ENCODE measurements at places on chromosomes 3 and 15. TPM values are rescaled to one million over a fixed set of nuclear protein-coding genes. Genes with fewer than 3 reads are reported as not detected.

The NRG4 gene
- not detected for total RNA-seq

The SATB1 gene
- 21.5 TPM for total RNA-seq

The SETD2 gene
- total RNA-seq = 37.1 TPM

The ZIC1 gene
- total RNA-seq = not detected

The LAMB2 gene
- 640 TPM for total RNA-seq

The CPB1 gene
- not detected for total RNA-seq

The HYKK gene
- total RNA-seq = 4.9 TPM

The NRROS gene
- 3.0 TPM for total RNA-seq

The TASOR gene
- total RNA-seq = 91.7 TPM

The SPATA12 gene
- total RNA-seq = 0.11 TPM

The LMAN1L gene
- not detected for total RNA-seq

The RBP2 gene
- total RNA-seq = not detected

The PRRT3 gene
- 1.3 TPM for total RNA-seq

The GABRR3 gene
- not detected for total RNA-seq

The TNFSF10 gene
- total RNA-seq = 2.0 TPM

The CYP1A2 gene
- total RNA-seq = not detected

The IL17RE gene
- total RNA-seq = 2.0 TPM

The LSAMP gene
- 1.00 TPM for total RNA-seq

The IL5RA gene
- total RNA-seq = not detected

The KLHL6 gene
- total RNA-seq = under 0.01 TPM

The CFAP100 gene
- not detected for total RNA-seq

The GOLGA8G gene
- total RNA-seq = not detected

The MASP1 gene
- total RNA-seq = 56.8 TPM

The VPS33B gene
- total RNA-seq = 13.5 TPM

The NPHP3 gene
- 31.5 TPM for total RNA-seq

The REC114 gene
- total RNA-seq = not detected

The ACOX2 gene
- 10.2 TPM for total RNA-seq

The OPA1 gene
- 75.4 TPM for total RNA-seq

The BNC1 gene
- 11.3 TPM for total RNA-seq

The ACTC1 gene
- total RNA-seq = not detected

The BDH1 gene
- total RNA-seq = 3.9 TPM

The SLC24A5 gene
- not detected for total RNA-seq

The COLQ gene
- total RNA-seq = 0.75 TPM

The SH3GL3 gene
- 0.11 TPM for total RNA-seq

The ADAMTS9 gene
- 2.1 TPM for total RNA-seq

The CSTA gene
- 1.1 TPM for total RNA-seq

The ARHGAP31 gene
- 5.8 TPM for total RNA-seq

The SEMA6D gene
- total RNA-seq = 4.5 TPM

All from uterine smooth muscle cell (primary cell).